ENCODE measurements at places on chromosomes 16 and 17.

DNA sequence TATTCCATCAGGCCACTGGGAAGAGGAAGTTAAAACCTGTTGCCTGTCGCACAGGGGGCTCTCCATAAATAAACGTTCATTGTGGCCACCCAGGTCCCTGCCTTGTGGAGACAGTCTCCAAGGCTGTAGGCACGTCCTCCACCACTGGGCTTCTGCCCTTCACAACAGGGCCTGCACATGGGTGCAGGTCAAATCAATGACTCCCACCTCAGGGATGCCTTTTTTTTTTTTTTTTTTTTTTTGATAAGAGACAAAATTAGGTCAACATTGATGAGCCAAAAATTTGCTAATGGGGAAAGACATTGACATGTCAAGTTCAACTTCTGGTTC is 12.6 kb upstream of the SLC12A3 start:
- no peak for DNase-seq

DNA sequence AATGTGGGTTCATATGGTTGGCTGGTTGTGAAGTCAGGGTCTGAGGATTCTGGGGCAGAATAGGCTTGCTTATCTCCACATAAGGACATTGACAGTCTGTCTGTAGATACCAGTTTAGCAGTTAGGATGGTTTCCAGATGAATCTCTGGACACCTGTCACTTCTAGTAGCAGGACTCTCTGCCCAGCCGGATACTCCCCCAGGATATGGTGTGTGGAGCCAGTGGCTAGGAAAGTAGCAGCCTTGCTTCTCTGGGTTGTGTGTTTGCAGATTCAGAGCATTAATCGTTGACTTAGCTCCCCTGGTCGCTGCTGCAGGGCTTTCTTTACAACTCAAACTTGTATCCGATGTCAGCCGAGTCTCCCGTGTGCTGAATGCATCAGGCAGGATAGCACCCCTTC is 45.2 kb downstream of the CLEC16A start:
- DNase-seq, result no peak

DNA sequence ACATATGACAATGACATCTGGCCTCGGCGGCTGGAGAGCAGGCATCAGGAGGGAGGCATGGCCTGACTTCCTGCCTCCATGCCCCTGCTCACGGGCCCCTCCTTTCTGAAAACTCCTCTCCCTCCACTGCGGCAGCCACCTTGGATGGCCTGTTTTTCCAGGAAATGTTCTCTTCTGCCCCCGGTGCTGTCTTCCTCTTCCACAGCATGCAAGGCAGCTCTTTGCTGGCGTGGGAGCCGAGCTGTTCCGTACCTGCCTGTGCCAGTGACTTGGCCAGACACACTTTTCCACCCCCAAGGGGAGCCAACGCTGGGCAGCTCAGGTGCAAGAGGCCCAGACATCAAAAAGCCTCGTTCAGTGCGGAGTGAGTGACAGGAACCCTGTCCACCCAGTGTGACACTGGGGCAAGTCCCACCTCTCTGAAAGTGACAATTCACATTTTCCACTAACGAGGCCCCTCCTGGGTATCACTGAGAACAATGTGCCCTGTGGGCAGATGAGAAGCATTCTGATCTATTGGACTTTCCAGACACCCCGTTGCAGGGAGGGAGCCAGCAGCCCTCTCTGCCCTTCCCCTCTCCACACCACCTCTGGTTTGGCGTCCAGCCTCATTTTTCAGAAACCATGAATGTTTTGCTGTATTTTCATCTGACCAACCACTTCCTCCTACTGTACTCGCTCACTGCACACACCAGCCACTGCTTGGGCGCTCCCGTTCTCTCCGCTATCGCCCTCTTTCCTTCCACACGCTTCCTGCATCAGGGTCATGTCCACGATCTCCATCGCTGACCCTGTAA is 31.2 kb downstream of the NSMCE1 start:
- peak; percentile 63 for DNase-seq

GRCh38 chr17:5297245-5297644 is 15.2 kb downstream of the RABEP1 start:
- DNase-seq, result no peak

GRCh38 chr16:84931107-84931494 is 80.2 kb downstream of the ZDHHC7 start:
- DNase-seq, result no peak

- no peak for DNase-seq
Measured at GRCh38 chr17:64573214-64573613, 66.4 kb downstream of the CEP95 start.

DNA sequence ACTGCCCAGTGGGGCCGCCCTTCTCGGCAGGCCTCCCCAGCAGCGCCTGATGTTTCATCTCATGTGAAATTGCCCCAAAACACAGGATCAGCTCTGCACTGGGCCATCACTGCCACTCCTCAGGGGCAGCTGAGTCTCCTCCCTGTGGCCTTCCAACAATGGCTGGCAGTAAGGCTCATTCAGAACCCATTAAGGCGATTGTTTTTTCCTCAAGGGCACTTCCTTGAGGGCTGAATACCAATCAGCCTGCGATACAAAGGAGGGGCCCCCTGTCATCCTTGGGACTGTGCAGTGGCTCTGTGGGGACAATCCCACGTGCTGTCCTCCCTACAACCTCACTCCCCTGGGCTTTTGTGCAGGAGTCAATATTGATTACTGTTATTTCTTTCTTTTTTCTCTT is 47.5 kb downstream of the XYLT1 start:
- no peak for DNase-seq

- no peak for DNase-seq
Measured at GRCh38 chr16:89248196-89248982, 30.9 kb downstream of the ZNF778 start.

GRCh38 chr16:9509663-9510062 is 418.2 kb downstream of the HAPSTR1 start:
- no peak for DNase-seq

- no peak for DNase-seq
Measured at GRCh38 chr16:87101903-87102302, 215.3 kb downstream of the C16orf95 start.

GRCh38 chr17:44008205-44008909 is 3.9 kb downstream of the NAGS start:
- no peak for DNase-seq

- no peak for DNase-seq
Measured at GRCh38 chr17:1839516-1839915, 9.7 kb downstream of the RPA1 start.

GRCh38 chr16:16045879-16046278 is 96.5 kb downstream of the ABCC1 start:
- no peak for DNase-seq

- DNase-seq, result no peak
Measured at GRCh38 chr16:13795131-13795530, 124.8 kb upstream of the ERCC4 start.

GRCh38 chr16:70576431-70577255 is 53.0 kb downstream of the SF3B3 start:
- DNase-seq, result no peak

DNA sequence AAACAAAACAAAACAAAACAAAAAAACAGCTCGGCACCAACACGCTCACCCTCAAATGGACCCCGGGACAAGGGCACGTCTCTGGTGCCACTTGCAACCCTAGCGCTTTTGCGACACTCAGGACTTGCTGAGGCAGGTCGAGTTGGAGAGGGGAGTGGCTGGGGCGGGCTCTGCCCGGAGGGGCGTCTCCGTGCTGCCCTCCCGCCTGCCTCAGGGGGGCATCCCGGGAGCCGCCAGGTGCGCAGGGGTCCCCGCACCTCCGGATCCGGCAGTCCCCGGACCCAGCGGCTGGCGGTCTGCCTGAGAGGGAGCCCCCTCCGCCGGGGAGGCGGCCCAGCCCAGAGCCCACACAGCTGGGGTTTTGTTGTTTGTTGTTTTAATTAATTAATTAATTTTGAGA is at the start of gene SLC52A1:
Gene SLC52A1, minus strand, starts transcription at position 112 of the 400 bp plus-strand sequence. CDS start 820 bp downstream, outside the sequence.
- DNase-seq, result no peak

Data from activated CD4-positive, alpha-beta T cell treated with anti-CD3 and anti-CD28 coated beads, Interleukin-2, amount 50 U/mL, for 24 hours (primary cell).